Fibroblast of upper back skin (primary cell): ENCODE measurements at places on chromosomes 6 and 20.

DNA sequence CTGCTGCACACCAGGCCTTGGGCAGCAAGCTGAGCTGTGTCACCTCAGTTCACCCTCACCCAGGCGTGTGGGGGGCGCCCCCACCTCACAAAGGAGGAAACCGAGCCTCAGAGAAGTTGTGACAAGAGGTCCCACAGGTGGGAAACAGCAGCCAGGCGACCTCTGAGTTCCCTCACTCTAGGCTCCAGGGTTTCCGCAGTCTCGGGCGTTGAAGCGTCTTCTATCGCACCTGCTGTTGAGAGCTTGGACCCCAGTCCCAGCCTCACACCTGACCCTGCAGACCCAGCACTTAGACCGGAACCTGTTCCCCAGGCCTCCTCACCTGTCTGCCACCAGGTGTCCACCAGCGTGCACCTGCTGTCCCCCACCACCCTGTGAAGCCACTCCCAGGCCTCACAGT lies 22.3 kb upstream of the APMAP start:
- DNase-seq = no peak

DNA sequence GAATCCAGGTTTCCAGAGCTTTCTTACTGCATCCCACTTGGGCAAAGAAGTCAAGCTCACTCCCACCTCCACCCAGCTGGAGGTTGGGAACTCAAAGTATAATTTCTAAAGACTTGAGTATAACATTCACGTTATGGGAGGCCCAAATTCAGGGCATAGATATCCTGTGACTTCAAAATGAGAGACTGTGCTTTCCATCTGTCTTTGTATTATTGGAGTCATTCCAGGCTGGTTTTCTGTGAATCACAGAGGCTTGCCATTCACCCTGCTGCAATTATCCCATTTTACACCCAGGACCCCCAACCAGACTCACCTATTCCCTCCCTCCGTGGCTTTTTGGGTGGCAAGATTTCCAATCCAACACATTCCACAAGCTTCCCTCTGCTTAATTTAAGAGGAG lies 19.3 kb upstream of the SRC start:
- DNase-seq = peak; percentile 41

- DNase-seq = no peak
Measured at GRCh38 chr6:156160007-156160794, 617.0 kb upstream of the ARID1B start.

- no peak for DNase-seq
Measured at GRCh38 chr6:155646443-155646842, 190.8 kb upstream of the NOX3 start.

DNA sequence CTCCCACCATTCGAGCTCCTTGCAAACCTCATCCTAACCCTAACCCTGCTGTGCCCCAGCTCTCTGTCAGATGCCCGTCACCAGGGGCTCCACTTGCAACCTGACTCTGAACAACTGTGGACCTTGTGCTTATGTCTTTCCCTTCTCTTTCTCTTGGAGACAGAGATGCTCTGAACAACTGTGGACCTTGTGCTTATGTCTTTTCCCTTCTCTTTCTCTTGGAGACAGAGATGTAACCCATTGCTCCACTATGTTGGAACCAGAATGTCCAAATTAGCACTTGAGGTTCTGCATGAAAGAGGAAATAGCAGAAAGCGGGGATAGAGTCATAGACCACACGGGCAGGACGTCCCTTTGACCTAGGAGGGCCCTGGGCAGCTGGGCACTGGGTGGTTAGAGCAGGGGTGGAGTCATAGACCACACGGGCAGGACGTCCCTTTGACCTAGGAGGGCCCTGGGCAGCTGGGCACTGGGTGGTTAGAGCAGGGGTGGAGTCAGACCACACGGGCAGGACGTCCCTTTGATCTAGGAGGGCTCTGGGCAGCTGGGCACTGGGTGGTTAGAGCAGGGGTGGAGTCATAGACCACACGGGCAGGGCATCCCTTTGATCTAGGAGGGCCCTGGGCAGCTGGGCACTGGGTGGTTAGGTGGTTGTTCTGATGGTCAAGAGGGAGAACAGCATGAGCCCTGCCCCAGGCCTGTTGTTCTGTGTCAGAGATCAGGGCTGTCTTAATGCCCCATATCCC lies 22.2 kb downstream of the PCMTD2 start:
- DNase-seq = no peak

- peak; percentile 63 for DNase-seq
Measured at GRCh38 chr20:15703171-15703911, 869.9 kb downstream of the KIF16B start.

DNA sequence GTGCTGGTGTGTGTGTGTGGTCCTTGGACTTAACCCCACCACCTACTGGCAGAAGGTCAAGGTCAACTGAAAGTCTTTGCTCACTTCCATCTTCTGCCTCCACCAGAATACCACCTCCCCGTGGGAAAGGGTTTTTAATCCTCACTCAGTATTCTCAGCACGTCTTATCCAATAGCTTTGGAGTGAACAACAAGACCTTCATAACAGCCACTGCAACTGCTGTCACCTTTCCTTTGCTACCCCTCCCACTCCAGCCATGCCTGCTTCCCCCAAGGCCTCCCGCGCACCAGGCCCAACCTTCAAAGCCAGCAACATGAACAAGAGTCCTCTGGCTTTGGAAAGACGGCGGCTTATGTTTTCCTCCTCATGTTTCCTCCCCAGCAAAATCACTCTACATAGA lies 787 bp upstream of the BTN2A2 start:
- no peak for DNase-seq

DNA sequence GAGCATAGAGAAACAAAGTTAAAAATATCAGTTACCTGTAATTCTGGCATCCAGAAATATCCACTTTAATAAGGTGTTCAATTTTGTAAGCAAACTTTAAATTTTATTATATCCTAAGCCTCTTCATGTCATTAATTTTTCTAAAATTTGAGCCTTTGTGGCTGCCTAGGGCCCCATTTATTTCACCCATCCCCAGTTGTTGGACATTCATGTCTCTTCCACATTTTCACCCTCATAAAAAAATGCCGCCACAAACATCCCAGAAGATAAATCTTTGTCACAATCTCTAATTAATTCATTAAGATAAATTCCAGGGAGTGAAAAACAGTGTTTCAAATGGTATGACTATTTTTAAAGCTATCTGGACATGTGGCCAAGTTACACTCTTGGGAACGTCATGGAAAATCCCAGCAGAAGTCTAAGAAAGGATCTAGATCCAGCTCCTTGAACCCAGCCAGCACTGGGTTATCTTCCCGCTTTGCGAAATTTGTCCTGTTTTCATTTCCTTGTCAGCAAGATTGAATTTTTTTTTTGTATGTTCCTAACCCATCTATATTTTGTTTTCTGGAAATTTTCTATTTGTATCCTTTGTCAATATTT lies 97.2 kb downstream of the TMEM242 start:
- peak; percentile 64 for DNase-seq

GRCh38 chr6:105382496-105382895 lies 20.4 kb downstream of the PREP start:
- no peak for DNase-seq

GRCh38 chr6:134007077-134007476 lies 45.3 kb downstream of the SLC2A12 start:
- no peak for DNase-seq

DNA sequence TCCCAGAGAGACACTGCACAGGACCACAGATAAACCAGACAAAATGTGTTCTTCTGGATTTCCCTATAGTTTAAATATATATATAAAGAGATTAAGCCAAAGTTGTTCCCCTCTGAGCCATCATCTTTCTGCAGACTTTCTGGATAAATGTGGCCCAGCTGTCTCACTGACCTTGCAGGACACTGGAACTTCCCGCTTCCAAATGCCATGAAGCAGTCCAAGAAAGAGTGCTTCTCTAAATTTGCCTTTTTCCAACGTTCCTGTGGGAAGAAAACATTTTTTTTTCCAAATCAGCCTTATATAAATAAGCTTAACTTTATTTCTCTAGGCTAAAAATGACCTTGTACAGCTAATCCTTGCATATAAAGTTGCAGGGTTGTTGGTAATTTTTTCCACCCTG lies 65.7 kb downstream of the CYP39A1 start:
- no peak for DNase-seq

DNA sequence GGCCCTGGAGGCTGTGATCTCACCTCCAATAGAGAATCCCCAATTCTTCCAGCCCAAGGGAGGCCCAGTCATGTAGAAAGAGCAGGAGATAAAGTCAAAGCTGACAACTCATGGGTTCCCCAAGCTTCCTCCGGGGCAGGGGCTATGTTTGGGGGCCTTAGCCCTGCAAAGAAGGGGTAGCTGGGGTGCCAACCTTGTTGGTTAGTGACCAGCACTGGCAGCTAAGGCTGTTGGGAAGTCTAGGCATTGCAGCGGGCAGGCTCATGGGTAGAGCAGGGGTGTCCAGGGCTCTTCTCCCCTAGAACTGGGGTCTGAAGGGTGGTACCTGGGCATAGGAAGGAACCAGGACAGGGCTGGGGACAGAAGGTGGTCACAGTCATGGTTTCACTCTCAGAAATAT lies 36.4 kb downstream of the TGM2 start:
- no peak for DNase-seq

GRCh38 chr6:53501432-53501831 lies 43.5 kb downstream of the GCLC start:
- no peak for DNase-seq

- DNase-seq = no peak
Measured at GRCh38 chr6:44737341-44737740, 349.8 kb downstream of the CDC5L start.

DNA sequence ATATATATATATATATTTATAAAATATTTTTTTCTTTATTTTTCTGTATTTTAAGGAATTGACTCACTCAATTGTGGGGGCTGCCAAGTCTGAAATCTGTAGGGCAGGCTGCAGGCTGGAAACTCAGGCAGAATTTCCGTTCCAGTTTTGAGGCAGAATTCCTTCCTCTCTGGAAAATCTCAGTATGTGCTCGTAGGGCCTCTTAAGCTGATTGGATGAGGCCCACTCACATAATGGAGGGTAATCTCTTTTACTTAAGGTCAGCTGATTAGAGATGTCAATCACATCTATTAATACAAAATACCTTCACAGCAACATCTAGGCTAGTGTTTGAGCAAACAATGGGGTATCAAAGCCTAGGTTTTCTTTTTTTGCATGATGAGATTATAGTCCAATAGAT lies 244.7 kb upstream of the RNF24 start:
- no peak for DNase-seq

DNA sequence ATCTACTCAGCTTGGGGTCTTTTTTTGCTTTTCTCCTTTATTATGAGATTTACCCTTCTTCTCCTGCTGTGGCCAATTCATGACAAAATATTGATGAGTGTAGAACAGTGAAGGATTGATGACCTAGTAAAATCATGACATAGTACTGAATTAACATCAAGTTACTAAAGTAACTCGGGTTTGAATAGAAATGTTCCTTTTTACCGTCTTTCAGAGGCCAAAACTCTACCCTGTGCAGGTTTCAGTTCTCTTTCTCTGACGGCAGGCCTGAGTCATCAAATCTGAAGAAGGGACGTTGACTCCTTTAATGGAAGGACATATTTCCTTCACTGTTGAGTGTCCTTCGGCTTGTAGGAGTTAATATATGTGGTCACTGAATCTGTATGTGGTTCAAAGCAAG lies 80.7 kb downstream of the RREB1 start:
- DNase-seq = no peak

DNA sequence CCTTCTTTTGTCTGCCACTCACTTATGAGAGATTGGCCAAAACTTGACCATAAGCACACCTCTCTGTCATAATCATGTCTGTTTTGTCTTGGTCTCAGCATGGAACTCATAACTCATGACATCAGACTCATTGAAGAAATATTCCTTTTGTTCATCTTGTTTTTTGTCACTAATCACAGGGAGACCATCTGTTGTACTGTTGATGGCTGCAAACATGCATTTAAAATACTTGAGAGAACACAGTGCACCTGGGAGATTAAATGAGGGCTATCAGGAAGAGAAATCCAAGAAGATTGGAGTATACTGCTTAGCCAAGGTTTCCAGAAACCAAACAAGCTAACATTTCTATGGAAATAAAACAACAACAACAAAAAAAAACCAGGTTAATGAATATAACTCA lies 689.7 kb downstream of the EPM2A start:
- DNase-seq = no peak

DNA sequence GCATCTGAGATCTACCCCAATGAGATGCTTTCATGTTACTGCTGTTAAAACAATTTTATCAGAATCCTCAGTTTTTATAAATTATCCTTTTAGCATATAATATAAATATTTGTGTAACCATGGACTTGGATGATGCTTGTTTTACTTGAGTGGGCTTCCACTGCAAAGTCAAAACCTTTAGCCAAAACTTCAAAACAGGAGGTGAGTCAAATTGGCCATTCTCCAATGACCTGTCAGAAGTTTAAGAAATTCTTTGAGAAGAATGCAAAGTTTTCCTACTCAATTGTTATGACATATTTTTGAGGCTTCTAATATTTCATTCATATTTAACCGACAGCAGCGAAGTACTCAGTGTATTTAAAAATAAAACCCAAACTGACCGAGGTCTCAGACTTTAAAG lies 507.9 kb downstream of the EYS start:
- no peak for DNase-seq
